ENCODE measurements at places on chromosomes 6 and 20.

GRCh38 chr6:150491131-150491810 is 108.4 kb upstream of the PLEKHG1 start:
- DNase-seq = no peak

GRCh38 chr20:16107172-16107870 is 465.9 kb downstream of the KIF16B start:
- DNase-seq = peak; percentile 41

DNA sequence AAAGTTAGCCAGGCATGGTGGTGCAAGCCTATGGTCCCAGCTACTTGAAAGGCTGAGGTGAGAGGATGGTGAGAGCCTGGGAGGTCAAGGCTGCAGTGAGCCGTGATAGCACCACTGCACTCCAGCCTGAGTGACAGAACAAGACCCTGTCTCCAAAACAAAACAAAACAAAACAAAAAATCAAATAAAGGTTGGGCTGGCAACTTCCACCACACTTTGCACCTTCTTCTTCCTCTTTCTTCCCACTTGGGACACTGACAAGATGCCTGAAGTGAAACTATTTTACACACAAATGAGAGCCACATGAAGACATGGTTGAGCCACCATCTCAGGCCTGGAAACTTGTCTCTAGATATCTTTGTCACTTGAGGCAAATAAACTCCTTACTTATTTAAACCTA is 53.8 kb upstream of the CCDC28A start:
- peak; percentile 30 for DNase-seq

GRCh38 chr6:17998003-17998402 is 10.6 kb upstream of the KIF13A start:
- DNase-seq = no peak

Measured in pons (tissue), 1 donor.